ENCODE measurements at places on chromosomes 16 and 17. TPM values are rescaled to one million over a fixed set of nuclear protein-coding genes. Genes with fewer than 3 reads are reported as not detected.
A peak's percentile ranks its signal among the peaks of the same experiment; 100 is the strongest.

GRCh38 chr17:56681561-56682266, 88.2 kb downstream of the NOG start:
- peak; percentile 85 for DNase-seq

- DNase-seq: no peak
Measured at GRCh38 chr17:41535764-41536481, 7.8 kb upstream of the KRT19 start.

- peak; percentile 70 for DNase-seq
Measured at GRCh38 chr16:72878301-72879269, 169.3 kb downstream of the ZFHX3 start.

- DNase-seq: peak; percentile 57
Measured at GRCh38 chr16:4115209-4115948, 863 bp downstream of the ADCY9 start.

GRCh38 chr17:27268394-27269085, 25.4 kb upstream of the WSB1 start:
- DNase-seq: no peak

DNA sequence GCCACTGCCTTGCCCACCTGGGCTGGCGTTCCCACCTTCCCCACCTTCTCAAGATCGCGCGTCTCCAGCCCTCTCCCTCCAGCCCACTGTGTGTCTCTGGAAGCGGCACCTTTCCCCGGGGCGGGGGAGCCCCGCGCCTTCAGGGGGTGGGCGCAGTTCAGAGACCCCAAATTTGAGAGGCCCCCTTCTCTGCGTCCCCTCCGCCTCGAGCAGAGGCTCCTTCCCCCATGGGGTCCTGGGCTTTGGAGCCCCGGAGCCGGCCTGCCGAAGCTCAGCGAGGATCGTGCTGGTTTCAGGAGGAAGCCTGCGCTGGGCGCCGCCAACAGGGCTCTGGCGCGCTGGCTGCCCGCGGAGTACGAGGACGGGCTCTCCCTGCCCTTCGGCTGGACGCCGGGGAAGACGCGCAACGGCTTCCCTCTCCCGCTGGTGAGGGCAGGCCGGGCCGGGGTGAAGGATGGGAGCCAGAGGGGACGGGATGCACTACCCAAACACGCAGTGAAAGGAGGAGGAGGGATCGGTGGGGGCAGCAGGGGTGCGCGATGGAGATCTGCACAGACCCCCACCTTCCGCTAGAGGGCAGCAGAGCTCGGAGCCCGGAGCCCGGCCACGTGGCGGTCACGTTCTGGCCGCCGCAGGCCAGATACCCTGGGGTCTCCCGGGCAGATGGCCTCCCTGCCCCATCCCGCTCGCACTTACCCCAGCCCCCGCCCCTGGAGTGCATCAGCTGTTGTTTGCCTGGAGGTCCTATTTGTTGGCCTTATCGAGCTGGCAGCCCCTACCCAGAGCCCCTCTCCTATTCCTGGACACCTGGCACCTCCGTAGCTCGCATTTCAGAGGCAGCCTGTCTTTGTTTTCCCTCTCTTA, 11.1 kb downstream of the LPO start:
- peak; percentile 13 for DNase-seq

GRCh38 chr17:82917699-82918345, 78.0 kb upstream of the ZNF750 start:
- no peak for DNase-seq

CCDC154 gene
- total RNA-seq: not detected

COX6A2 gene
- total RNA-seq: not detected

JPH3 gene
- total RNA-seq: not detected

CYGB gene
- total RNA-seq: 0.29 TPM

EME1 gene
- 7.4 TPM for total RNA-seq

NOL11 gene
- total RNA-seq: 37.0 TPM

CDR2L gene
- total RNA-seq: 30.0 TPM

C16orf92 gene
- not detected for total RNA-seq

VAT1L gene
- not detected for total RNA-seq
